ENCODE measurements at places on chromosomes 7 and 10.

DNA sequence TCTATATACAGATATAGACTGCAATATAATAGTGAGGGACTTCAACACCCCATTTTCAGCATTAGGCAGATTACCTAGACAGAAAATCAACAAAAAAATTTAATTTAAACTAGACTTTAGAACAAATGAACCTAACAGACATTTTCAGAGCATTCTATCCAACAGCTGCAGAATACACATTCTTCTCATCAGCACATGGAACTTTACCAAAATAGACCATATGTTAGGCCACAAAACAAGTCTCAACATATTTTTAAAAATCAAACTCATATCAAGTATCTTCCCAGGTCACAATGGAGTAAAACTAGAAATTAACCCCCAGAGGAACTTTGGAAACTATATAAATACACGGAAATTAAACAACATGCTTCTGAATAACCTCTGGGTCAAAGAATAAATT lies 169.6 kb downstream of the MTERF1 start:
- no peak for DNase-seq

GRCh38 chr7:117600911-117601310 lies 121.1 kb downstream of the CFTR start:
- no peak for DNase-seq

DNA sequence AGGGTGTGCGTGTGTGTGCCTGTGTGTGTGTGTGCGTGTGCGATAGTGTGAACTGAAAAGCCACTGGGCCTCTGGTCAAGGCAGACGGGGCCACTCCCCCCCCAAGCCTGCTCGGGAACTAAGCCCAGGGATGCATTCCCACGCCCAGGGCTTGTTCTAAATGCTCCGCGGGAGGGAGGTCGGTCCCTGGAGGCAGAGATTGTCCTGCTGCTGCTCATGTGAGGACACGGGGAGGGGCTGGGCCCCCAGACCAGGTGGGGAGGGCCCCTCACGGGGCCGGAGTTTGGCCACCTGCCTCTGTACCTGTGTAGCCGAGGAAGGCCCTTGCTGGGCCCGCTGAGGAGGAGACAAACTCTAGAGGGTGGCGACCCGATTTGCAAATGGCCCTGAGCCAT lies 93.9 kb downstream of the PDGFA start:
- no peak for DNase-seq

DNA sequence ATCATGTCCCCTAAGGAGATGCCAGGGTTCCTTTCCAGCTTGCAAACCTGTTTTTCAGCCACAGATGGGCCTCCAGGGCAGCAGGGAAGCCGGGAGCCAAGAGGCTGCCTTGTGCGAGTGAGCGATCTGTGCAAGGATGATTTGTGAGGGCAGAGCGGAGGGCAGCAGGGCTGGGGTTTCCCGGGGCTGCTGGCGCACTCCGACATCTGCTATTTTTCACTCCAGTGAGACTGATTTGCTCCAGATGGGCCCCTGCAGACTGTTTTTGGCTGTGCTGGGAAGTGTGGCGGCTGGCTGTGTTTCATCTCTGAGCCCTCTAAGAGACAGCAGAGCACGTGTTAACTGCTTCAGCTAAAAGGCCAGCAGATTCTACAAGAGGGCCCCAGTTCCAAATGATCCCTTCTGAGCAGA lies 466.2 kb downstream of the TYW1 start:
- DNase-seq = no peak

GRCh38 chr7:122595885-122596284 lies 103.0 kb downstream of the RNF133 start:
- no peak for DNase-seq

Measured in BJ (cell line).